Cerebellar nuclear complex (tissue), 1 donor: ENCODE measurements at places on chromosomes 2 and 18.

DNA sequence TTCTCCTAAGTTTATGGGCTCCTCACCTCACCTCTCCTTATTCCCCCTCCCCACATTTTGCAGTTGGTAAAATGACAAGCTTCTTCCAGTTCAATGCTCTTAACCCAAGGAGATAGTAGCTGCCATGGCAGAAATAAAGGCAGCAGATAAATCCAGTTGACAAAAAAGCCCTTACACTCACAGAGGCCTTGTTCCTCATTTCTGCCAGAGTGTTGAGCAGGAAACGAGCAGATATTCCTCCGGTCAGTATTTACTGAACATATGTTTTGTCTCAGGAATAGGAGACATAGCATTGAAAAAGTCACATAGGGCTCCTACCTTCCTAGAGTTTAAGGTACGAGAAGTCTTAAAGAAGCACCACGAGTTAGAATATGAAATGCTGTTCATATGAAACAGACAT, 493.7 kb upstream of the TNP1 start:
- DNase-seq, result no peak

DNA sequence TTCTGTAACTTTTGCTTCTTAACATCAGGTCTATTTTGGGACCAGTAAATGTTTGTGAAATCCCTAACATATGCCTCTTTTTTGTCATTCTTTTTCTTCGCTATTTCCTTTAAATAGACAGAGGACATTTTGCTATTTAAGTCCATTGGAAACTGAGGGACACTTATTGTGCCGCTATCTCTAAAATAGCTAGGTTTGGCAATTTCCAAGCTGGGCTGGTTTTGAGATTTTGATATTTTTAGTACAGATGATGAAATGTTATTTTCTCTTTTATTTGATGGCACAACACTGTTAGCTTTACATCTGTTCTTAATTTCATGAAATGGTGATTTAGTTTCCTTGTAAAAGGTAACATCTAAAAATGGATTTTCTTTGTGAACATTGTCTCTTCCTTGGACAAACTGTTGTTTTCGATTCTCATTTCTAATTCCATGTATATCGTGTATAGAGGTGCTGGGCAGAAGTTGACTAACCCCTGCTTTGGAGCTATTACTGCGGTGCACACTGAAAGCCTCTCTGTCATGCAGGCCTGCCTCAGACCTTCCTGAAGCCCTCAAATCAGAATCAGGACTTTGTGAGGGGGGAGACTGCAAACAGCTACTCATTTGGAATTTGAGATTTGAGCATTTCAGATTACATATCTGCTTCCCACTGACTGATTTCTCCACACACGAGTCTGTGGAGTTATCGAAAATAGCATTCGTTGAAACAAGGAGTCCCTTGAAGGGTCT, 594 bp downstream of the RAD51AP2 start:
- DNase-seq, result no peak

DNA sequence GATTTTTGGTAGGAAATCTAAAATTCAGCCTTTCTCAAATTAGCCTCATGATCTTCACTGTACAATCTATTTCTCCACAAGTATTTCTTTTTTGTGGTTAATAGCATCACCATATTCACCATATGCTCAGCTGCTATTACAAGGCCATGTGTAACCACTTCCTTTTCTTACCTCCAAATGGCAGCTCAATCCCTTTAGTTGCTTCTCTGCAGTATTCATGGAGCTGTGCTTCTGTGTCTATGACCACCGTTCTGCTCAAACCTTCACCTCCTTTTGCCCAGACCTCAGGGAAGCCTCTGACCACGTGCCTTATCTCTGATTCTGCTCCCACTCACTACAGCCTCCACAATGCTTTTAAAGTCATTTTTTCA, 126.7 kb upstream of the TMEM200C start:
- DNase-seq, result no peak

GRCh38 chr2:64629329-64629781, 24.4 kb downstream of the SERTAD2 start:
- DNase-seq, result no peak
